ENCODE measurements at places on chromosomes 13 and 19.

- no peak for DNase-seq
Measured at GRCh38 chr19:45876411-45877197, 9.3 kb downstream of the IRF2BP1 start.

DNA sequence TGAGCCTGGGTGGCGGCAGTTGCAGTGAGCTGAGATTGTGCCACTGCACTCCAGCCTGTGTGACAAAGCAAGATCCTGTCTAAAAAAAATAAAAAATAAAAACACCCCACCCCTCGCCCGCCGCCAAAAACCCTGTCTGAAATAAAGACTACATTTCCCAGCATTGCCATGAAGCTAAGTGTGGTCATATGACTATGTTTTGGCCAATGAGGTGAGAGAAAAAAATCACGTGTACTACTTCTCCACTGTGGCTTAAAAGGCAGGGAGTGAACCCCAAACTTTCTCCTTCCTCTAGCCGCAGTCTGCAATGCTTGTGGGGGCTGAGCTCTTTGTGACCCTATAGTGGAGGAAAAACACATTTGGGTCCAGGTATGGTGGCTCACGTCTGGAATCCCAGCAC, 54.9 kb downstream of the COLGALT1 start:
- DNase-seq, result peak; percentile 42

- DNase-seq, result no peak
Measured at GRCh38 chr19:45172611-45173208, 5.3 kb downstream of the TRAPPC6A start.

DNA sequence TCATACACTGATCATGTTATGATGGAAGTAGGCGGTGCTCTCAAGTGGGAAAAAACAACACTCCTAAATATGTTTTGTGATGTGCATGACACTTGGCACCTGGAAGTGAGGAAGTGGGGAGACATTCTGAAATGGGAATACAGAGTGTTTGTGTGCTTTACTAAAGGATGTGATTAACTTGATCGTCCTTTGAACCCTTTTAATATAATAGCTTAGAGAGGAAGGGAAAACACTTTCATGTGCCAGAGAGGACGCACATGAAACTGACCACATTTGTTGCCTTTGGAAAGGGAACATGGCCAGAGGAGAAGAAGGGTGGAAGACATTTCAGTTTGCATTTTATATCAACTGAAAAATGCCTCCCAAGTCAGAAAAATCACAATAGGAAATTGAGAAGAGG, 31.4 kb downstream of the SMAD9 start:
- no peak for DNase-seq

DNA sequence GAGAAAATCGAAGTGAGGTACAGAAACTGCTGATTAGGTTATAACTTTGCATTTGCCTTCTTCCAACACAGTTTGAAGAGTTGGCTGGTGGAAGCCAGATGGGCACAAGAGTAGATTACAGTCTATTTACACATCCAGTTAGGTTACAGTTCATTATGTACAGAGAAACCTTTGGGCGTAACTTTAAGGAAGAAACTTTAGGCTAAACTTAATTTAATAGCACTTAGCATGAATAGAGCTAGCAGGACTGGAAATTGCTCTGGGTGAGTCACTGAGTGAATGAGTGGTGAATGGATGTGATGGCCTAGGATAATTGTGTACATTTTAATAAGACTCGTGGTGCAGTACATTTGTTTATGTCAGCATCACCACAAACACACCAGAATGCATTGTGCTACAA, 62.9 kb upstream of the KLHL1 start:
- peak; percentile 16 for DNase-seq

- no peak for DNase-seq
Measured at GRCh38 chr13:32028711-32029110, 2.9 kb upstream of the FRY start.

- no peak for DNase-seq
Measured at GRCh38 chr13:41554626-41555386, 97.5 kb downstream of the RGCC start.

DNA sequence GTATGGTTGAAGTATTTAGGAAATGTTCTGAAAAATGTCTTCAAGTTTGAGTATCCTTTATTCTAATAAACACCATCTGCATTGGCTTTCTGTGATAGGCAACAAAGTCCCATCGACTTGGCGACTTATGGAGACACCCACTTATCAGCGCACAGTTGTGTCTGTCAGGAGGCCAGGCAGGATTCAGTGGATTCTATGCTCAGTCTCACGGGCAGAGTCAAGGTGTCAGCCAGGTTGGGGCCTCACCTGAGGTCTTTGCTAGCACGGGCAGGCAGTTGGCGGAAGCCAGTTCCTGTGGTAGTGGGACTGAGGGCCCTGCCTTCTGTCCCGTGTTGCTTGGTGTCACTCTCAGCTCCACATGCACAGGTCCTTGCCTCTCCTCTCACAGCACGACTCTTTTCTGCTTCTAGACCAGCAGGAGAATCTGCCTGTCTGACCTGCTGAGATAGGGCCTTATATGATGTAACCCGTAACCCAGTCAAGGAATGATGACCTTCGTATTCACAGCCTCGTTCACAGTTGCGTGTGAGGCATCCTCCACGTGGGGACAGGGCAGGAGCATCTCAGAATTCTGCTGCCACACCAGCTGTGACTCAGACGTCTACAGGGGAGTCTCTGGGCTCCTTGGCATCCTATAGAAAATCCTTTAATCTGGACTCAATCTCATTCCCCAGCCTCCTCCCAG, 10.0 kb downstream of the CUL4A start:
- no peak for DNase-seq

DNA sequence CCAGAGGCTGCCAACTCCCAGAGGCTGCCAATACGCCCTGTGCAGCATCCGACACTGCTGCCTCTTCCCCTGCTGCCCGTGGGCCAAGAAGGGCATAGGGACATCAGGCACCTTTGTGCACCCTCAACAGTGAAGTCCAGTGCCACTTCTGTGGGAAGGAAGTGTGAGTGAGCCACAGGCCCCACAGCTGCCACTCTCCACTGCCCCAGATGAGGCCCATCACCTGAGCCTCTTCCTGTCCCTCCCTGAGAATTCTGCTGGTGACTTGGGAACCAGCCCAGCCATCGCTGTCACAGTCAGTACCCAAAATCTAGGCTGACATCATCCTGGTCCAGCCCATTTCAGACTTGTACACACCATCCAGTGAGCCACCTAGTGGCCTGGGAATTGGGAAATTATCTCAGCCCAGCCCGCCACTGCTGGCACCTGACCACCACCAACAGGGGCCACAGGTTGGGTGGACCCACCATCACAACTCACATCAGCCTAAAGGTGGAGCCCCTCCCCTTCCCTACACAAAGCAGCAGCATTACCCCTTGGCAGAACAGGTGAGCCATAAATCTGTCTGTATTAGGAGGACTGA, 733.9 kb upstream of the KLHL1 start:
- no peak for DNase-seq

DNA sequence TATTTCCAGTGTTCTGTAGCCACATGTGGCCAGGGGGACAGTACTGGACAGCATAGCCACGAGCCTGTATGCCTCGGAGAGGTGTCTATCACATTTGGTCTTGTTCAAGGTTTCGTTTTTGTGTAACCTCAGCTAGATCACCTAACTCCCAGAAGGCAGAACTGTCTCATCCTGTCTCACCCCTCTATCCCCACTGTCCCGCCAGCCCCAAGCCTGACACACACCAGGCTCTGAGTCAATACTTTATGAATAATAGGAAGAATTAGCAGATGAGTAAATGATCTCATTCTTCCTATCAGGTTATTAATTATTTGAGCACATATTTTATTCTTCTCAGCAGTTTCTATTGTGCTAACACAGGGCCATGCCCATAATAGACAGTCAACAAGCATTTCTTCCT, 132.2 kb downstream of the NUFIP1 start:
- DNase-seq, result no peak

DNA sequence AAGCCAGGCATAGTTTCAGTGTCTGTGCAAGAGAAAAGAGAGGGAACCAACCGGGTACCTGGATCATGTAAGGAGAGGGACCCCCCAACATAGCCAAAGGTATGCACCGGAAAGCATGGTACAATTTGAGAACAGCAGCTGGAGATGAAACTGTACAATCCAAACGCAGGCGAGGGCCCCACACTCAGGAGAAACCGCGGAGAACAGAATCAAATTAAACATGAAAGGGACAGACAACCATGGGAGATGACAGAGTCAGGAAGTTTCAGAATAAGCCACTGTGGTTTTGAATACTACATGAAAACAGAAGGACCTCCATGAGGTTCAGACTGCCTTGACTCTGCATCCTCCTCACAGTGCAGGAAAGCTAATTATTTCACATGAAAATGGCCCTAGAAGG, 62.9 kb upstream of the SPATA13 start:
- no peak for DNase-seq

- DNase-seq, result peak; percentile 72
Measured at GRCh38 chr19:48102870-48103751, 7.5 kb downstream of the PLA2G4C start.

DNA sequence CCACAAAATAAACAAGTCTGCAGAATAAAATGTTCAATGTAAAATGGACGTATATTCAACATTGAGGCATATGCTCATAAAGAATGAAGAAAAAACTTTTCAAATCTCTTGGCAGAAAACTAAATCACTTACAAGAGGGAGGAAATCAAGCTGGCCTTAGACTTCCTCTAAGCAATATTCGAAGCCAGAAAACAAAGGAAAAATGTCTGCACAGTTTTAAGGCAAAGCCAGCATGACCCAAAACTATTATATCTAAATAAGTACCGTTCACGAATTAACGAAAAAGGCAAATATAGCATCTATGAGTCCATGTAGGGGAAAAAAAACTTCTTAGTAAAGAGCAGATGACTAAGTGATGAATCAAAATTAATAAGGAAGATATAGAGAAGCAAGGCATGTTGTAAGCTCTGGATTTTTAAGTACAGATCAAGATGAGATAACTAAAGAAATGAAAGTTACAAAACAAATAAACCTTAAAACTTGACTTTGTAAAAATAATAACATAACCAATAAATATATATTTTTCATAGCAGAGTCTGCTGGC, 101.3 kb downstream of the KCNRG start:
- no peak for DNase-seq

DNA sequence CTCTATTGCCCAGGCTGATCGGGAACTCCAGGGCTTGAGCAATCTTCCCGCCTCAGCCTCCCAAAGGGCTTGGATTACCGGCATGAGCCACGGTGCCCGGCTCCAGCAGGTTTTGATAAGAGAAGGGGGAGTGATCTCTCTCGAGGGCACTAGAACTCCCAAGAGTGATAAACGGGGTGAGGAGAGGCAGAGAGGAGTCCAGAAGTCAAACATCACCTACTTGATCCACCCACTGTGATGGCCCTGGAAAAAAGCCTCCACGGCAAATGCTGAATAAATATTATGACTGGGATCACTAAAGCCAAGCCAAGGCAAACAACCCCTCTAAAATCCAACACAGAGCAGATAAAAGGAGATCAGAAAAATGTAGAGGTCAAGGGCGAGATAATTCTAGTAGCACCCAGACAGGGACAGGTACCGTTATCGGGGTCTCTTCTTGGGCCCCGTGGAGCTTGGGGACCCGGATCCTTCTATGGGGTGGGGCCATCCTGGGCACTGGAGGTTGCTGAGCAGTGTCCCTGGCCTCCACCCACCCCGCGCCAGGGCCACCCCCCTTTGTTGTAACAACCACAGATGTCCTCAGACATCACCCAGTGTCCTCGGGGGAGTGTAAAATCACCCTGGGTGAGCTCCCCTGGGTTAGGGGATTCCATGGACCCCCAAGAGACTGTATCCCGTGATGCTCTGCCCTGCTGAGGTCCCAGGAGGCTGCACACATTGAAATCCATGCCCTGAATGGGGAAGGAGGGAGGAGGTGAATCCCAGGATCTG, 3.7 kb upstream of the CREB3L3 start:
- DNase-seq, result no peak

GRCh38 chr13:79662882-79663281, 181.9 kb downstream of the NDFIP2 start:
- DNase-seq, result no peak

DNA sequence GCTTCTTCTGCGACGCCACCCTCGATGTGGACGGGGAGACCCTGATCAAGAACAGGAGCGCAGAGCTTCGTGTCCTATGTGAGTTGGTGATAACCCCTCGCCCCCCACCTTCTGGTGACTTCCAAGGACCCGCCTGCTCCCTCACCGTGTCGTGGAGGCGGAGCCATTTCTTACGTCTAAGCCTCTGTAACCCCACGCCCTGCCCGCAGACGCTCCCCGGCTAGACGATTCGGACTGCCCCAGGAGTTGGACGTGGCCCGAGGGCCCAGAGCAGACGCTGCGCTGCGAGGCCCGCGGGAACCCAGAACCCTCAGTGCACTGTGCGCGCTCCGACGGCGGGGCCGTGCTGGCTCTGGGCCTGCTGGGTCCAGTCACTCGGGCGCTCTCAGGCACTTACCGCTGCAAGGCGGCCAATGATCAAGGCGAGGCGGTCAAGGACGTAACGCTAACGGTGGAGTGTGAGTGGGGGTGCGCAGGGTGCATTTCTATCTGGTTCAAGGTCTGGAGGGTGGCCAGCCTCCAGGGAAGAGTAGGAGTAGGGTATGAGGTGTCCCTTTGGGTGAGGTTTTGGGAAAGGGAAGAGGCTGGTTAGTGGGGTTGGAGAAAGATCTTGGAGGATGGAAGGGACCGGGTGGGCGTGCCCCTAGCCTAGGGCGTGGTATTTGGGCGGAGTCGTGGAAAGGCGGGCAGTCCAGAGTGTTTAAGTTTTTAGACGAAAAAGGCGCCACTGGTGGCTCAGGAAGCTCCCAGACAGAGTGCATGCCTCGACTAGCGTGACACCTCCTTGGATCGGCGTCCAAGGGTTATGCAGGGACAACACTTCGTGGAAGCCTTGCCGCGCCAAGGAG, 3.3 kb downstream of the ICAM5 start:
- no peak for DNase-seq

GRCh38 chr19:40474737-40475136, 7.9 kb downstream of the SPTBN4 start:
- DNase-seq, result no peak

DNA sequence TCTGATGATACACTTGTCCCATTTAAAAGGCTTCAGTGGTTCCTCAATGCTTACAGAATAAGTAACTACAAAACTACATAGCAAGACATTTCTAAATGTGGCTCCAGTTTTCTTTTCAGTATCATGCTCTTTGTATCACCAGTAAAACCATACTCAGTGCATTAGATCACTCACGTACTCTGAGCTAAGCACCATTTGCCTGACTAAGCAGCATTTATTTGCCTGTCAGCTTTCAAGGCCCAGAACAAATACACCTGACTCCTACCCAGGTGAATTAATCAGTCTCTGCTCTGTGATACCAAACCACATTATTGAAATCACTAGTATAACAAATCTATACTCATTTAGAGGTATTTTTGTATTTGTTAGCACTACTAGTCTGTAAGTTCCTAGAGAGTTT, 47.4 kb upstream of the PCDH20 start:
- no peak for DNase-seq

- no peak for DNase-seq
Measured at GRCh38 chr19:35076657-35077056, 35.1 kb downstream of the HPN start.

DNA sequence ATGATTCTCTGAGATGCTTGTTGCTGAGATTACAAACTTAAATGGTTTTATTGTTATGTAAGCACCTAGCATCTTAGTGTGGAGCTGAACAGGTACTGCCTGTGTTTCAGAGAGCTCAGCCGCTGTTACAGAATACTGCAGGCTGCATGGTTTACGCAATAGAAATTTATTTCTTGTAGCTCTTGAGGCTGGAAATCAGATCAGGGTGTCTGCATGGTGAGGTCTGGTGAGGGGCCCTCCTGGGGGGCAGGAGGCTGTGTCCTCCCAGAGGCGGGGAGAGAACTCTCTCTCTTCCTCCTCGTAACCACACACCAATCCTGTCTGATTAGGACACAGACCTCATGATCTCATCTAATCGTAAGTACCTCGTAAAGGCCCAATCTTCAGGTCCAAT, 13.1 kb downstream of the ATP11A start:
- DNase-seq, result no peak

GRCh38 chr19:56423276-56423984, 19.3 kb downstream of the ZNF583 start:
- DNase-seq, result peak; percentile 5
